ENCODE measurements at places on chromosomes 11 and 22.

- no peak for DNase-seq
Observed at GRCh38 chr11:7654195-7654705, 19.1 kb downstream of the CYB5R2 start.

GRCh38 chr11:92865352-92865751, 104.1 kb upstream of the MTNR1B start:
- no peak for DNase-seq

DNA sequence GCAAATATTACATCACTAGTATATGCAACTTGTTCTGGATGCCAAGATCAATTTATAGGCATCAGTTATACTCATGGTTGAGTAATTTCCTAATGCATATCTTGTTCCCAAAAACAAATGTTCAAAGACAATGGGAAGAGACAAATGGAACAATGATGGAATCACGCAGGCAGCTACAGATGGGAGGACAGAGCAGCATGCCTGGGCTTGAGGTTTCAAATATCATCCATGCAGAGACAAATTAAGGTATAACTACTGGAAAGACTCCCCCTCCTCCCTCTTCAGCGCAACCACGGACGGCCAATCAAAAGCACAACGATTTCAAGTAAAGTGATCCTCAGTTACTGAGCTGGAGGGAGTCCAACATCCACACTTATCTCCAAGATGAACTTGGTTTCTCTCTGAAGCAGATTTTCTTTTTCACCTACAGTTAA, 106.8 kb downstream of the CCDC83 start:
- peak; percentile 100 for DNase-seq

GRCh38 chr22:23163665-23164064, 16.6 kb upstream of the BCR start:
- DNase-seq: peak; percentile 34

DNA sequence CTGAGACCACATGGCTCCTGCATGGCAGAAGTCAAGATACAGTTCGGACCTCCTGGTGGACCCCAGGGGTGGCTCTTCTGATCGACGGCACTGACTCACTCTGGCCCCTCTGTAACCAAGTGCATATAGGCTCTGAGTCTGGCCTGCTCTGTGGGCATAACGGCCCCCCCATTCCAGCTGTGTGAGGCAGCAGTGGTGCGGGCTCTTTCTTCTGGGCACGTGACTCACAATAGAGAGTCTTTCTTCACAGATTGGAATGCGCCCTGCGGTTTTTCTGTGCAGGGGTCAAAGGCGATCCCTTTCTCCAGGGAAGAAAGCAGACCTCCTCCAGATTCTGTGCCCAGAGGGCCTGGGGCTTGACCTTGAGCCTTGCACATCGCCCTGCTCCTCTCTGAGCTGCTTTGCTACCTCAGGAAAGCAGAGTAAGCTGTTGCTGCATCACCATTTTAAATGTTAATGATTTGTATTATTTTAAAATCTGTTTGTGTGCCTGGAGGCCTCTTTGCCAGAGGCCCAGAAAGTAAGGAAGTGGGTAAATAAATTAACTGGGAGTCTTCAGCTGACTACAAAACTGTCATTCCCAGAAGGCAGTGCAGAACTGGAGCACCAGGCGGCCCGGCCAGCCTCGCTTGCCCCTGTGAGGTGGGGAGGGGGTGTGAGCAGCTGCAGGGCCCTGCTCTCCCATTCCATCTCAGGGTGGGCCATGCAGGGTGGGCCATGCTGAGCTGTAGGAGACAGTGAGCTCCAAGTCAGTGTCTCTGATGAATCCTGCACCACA, 199.0 kb downstream of the GRIK4 start:
- no peak for DNase-seq

- DNase-seq: no peak
Observed at GRCh38 chr22:49091917-49092545, 735.6 kb downstream of the BRD1 start.

DNA sequence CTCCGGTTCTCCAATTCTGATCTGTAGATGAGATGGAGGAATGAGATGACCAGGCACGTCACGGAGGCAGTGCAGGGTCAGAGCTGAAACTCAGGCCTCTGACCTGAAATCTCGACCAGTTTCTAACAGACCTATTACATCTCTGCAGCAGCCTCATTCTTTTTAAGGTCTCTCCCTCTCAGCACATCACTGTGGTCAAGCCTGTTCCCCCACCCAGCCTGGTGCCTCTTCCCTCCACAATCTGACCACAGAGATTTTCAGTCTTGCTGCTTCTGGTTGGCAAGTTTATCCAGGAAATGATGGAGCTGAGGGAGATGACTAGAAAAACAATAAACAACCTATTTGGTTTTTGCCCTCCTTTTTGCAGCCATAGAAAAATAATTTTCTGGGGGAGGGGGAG, 9.5 kb downstream of the GRAMD1B start:
- no peak for DNase-seq

DNA sequence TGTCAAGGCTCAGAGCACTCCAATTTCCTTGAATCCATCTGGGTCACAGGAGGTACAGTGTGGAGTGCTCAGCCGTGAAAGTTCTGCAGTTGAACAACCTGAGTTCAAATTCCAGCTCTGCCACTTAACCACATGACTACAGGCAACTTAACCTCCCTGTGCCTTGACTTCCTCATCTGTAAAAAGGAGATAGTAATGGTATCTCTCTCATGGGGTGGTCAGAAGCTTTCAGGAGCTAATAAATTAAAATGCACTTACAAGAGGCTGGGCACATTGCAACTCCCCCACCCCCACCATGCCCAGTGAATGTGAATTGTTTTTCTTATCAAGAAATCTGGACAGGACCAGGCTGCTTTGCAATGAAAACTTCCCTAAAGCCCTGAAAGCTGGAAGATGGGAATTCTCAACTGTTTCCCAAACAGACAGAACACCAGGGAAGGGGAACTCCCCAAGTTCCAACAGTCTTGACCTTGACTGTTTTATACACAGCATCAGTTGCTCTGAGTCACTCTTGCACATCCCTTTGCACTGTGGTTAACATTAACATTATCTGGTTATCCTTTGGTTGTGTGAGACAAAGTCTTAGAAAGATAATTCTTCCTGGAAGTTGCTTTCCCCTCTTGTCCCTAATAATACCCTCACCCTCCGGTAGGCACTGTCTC, 137.0 kb downstream of the SLC1A2 start:
- DNase-seq: no peak

- DNase-seq: peak; percentile 41
Observed at GRCh38 chr11:119641983-119642745, 86.8 kb downstream of the NECTIN1 start.

DNA sequence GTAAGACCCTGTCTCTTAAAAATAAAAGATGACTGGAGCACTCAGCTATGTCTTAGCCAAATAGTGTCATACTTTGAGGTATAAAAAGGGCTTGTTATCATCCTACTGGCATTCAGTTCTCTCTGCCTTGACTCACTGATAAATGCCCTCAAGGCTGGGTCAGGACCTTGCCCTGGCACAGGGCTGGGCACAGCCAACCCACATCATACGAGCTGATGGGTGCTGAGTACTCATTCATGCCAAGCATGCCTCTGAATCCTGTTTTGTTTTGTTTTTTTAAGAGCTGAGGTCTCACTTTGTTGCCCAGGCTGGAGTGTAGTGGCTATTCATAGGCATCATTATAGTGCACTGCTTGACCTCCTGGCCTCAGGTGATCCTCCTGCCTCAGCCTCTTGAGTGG, 1.9 kb downstream of the SMTNL1 start:
- no peak for DNase-seq

DNA sequence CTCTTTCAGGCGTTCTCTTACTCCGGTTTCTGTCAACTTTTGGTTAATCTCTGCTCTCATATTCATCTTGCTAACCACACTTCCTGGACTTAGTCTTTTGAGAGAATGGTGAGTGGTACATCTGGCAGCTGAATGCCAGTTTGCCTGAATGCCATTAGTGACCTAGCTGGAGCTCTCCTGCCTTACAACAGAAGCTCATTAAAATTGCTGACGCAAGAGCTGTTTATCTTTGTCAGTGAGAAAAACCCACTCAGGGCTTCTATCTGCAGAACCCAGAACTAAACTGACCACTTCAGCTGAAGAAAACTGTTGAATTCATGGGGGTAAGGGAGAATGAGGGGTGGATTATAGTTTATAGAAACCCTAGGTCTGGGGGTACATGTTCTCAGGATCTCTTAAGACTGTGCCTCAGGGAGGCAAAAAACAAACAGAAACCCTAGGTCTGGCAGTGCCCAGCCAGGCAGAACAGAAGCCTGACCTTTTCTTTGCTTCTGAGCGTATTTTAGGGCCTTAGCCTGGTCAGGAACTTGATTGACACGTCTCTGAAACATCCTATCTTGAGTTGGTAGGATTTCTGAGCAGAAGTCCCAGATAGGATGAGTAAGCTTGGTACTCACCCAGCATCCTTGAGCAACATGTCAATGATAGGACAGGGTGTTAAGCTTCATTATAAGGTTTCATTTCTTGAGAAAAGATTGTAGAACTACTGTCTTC, 52.8 kb upstream of the YWHAH start:
- no peak for DNase-seq

DNA sequence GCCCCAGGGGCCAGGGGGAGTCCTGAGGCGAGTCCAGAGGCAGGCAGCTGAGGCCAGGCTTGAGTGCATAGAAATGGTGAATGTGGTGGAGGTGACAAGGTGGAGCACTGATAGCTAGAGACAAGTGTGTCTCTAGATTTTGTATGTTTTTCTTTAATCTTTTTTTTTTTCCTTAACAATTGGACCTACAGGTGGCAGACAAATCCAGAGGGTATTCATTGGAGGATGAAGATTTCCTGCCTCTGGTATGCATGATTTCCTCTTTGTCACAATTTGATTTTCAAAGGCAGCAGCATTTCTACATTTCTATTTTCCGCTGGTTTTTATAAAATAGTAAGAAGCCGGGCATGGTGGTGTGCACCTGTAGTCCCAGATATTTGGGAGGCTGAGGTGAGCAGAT, 47.7 kb upstream of the DKK3 start:
- DNase-seq: no peak

DNA sequence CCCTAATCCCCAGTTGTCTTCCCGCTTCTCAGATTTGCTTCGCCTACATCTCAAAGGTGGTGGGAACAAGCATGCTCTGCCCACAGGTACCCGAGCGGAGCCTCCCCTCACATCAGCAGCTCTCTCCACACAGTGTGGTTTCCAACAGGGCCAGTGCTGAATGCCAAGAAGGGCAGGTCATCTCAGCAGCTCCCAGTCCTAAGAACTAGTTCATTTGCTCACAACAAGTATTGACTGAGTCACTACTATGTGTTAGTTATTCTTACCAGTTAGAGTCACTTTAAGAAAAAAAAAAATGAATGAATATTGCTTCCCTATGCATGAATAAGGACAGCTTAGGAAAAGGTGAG, 66.2 kb downstream of the THAP12 start:
- no peak for DNase-seq

- no peak for DNase-seq
Observed at GRCh38 chr22:39250131-39250530, 5.3 kb upstream of the PDGFB start.

DNA sequence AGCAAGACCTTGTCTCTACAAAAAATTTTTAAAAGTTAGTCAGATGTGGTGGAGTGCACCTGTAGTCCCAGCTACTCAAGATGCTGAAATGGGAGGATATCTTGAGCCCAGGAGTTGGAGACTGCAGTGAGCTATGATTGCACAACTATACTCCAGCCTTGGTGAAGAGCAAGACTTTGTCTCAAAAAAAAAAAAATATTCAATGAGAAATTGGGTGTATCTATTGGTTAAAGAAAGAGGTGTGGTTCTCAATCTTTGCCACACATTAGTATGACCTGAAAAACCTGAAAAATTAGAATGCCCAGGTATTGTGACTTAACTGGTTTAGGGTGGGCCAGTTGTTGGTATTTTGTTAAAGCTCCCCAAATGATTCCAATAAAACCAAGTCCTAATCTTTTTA, 32.4 kb downstream of the MTNR1B start:
- no peak for DNase-seq

DNA sequence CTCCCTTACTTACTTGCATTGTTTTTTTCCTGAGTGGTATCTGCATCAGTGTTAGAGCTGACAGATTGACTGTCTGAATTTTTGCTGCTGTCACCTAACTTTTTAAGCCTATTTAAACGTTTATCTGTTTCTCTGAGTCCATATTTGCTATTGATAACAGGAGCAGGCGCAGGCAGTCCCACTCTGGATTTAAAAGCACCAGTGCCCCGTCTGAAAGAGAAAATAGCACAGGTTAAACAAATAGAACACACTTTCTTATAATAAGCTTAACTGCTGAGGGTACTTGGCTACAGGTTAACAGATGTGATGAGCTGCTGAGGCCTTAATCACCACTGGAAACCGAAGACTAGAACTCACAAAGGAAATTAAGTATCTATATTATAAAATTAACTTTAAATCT, 45.8 kb upstream of the CHKA start:
- DNase-seq: no peak

DNA sequence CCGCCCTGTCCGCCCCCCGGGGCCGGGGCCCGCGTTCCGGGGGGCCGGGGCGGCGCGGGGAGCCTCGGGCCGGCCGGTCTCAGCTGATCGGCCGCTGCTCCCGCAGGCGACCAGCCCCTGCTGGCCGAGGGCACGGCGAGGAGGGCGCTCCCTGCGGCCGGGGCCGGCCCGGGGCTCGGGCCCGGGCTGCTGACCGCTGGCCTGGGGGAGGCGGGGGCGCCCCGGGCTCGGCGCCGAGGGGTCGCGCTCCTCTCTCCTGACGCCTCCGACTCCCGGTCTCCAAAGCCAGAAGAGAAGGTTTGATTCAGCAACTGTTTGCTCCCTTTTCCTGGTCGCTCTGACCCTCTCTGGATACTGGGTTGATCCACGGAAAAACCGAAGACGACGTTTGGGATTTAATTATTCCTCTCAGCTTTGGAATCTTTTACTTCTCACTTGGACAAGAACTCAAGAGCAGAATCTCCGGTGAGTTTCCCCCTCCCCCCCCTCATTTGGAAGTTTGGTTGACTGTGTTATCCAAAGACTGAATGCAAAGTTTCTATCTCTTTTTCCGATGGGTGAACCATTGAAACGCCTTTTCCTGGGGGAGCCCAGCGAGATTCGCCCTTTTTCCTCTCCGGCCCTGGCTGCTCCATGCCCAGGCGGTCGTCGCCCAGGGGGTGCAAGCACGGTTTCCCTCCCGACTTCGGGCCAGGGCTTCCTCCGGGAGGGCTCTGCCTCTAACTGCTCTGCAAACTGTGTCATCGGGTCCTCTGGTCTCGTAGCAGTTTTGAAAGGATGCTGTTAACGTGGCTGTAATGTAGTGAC, 725 bp downstream of the KDM2A start:
- DNase-seq: peak; percentile 20

Measured in NCI-H2171 treated with DMSO at 0.1 percent for 48 hours (cell line).